ENCODE measurements at places on chromosomes 5 and 9.

- DNase-seq: no peak
These were observed 18.9 kb upstream of the NTNG2 start for GRCh38 chr9:132142924-132143323.

DNA sequence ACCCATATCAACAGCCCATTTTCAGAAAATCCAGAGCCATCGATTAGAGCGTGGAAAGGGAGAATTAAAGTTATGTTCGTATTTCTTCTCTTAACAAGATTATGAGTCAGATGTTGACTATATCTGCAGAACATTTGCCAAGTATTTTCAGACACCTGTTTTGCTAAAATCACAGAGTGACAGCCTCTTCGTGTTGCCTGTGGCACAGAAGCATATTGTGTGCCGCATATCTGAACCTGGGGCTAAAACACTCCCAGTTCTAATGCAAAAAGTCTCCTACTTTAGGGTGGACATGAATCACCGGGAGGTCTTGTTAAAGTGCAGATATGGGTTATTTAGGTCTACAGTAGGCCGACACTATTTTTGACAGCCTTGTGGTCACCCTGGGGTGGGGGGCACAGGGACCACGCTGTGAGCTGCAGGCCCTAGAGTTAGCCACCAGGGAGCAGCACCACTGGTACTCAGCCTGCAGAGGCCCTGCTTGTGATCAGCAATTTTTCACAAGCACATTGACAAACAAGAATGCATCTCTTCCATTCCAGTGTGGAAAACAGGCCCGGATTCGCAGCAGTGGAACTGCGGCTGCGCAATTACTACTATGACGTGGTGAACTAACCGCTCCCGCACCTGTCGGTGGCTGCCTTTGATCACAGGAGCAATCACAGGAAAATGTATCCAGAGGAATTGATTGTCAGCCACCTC is 93.5 kb downstream of the SYK start:
- peak; percentile 72 for DNase-seq

DNA sequence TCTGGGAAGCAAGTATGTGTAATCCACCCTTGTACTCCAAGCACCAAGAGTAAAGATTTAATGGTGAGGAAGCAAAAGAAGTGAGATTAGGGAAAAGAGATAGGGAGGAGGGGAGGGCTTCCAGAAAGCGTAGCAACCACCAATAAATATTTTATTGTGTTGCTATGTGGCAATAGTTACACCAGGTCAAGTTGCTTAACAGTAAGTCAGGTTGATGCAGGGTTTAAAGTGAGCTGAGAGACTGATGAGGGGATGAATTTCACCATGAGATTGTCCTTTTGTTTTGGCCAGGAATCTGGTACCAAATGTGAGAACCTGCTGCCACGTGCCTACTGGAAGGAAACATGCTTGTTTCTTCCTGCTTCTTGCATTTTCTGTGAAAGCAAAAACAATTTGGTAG is 62.7 kb downstream of the PCSK5 start:
- no peak for DNase-seq

DNA sequence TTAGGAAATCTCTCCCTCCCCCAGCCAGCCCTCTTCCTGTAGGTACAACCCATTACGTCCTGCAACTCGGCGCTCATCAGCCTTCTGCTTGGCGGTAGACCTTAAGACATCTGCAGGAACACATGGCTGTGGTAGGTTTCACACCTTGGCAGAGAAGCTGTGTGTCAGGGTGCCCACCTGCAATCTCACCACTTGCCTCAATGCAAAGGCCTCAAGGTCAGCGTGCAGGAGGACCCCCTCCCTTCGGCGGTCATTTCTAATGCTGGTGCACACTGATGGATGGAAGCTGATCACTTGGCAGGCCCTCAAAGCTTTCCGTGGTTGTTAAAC is 67.3 kb downstream of the CRB2 start:
- DNase-seq: no peak

GRCh38 chr9:126504977-126505455 is 108.7 kb upstream of the LMX1B start:
- DNase-seq: no peak

DNA sequence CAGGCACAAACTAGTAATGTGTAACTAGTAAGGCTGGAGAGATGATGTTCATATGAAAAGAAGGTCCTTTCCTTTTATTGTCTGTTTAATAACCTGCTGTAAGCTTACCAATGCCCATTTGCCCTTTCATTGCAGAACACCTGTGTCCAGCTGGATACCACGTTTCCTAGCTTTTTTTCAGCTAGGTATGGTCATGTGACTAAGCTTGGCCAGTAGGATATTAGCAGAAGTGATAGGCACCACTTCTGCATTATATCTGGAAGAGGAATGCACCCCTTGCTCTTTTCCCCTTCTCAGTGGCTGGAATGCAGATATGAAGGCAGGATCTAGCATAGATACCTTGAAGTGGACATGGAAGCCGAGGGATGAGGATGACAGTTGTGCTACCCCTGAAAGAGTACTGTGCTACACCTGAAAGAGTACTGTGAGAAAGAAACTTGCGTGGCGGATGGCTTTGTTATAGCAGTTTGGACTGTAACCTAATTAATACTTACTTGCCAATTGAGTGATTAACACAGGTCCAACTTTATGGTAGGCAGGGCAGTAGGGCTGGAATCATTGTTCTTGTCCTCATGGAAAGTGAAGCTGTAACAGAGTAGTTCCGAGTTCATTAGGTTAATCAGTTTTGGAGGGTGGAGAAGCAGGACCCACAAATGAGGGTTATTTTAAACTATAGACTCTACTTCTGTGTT is 6.8 kb downstream of the SMIM32 start:
- DNase-seq: no peak

DNA sequence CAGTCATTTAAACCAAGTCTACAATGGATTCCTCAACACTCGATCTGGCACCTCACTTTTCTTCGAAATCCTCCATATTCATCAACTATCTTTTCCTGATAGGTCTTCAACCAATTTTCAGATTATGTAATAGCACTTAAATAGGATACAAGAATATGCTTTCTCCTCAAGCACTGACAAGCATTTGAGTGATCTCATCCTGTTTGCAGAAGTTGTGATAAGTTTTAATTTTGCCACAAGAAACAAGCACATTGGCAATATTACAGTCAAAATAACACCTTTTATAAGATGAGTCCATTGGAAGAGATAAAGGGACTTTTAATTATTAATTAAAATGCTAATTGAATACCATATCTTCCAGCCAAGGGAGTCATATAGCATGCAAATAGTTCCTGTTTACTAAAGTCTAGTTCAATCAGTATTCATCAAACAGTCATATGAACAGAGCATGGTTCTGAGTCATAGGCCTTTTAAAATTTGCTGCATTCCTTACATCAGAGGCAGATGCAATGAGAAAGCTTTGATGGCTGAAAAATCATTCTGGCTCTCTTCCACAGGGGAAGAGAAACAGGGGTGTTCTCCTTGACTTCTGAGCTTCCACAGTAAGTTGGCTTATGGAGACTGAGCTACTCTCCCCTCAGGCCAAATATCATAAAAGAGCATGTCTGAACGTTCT is 32.7 kb upstream of the ZCCHC9 start:
- DNase-seq: no peak

GRCh38 chr5:154860765-154861164 is 2.3 kb downstream of the CNOT8 start:
- DNase-seq: no peak

DNA sequence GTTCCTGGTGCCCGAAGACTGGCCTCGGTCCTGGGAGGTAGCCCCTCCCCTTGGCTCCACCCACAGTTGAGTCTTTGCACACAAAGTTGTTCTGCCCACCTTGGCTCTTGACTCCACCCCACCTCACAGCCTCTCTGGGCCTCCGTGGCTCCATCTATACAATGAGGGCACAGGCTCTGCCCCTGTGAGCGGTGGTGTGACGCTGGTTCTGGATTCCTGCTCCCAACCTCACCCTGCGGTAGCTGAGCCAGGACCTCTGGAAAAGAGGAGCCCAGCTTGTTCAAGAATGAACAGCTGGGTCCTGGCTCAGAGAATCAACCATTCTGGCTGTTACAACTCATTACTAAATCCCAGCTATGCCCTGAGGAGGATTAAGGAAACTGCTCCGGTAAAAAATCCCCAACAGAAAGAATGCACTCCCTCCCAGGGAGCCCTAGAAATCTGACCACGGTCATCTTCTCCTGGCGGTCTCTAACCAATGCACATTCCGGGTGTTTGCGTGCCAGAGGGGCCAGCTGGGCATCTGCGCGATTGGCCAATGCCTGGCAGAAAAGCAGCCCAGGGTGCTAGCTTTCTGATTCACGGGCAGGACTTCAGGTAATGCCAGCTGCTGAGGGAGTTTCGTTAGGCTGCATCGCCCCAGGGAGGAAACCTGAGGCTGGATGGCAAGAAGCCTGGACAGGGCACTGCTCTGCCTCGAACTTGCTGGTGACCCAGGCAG is 9.9 kb upstream of the GRHPR start:
- peak; percentile 69 for DNase-seq

DNA sequence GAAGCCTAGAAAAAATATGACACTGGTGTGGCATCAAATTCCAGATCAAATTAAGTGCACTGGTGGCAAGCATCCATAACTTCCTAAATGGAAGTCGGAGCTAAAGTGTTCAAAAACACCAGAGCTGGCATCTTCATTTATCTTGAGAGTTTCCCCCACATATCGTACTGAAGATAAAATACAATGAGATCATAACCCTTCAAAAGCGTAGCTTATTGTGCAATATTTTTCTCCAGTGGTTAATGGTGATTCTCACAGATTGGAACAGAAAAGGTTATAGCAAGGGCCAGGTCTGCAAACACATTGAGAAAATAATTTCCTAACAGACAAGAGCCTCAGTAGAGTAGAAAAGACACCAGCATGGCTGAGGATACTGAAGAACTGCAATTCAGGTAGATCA is 147.6 kb downstream of the SEMA5A start:
- no peak for DNase-seq

GRCh38 chr5:143350751-143351602 is 52.5 kb downstream of the NR3C1 start:
- no peak for DNase-seq

DNA sequence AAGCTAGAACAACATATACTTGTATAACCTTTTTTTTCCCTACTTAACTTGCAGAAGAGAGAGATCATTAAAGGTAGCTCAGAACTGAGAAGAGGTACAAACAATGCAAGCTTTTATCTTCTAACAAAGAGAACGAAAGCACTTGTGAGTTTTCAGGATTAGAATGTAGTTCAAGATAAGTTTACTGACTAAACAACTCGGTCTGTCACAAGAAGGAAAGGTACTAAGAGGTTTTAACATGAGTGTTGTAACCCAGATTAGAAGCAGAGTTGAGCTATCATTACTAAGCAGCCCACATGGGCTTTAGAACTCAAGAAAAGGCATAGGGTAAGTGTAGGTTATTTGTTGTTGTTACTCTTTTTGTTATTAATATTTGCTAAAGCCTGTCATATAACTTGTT is 25.2 kb downstream of the GIN1 start:
- no peak for DNase-seq

DNA sequence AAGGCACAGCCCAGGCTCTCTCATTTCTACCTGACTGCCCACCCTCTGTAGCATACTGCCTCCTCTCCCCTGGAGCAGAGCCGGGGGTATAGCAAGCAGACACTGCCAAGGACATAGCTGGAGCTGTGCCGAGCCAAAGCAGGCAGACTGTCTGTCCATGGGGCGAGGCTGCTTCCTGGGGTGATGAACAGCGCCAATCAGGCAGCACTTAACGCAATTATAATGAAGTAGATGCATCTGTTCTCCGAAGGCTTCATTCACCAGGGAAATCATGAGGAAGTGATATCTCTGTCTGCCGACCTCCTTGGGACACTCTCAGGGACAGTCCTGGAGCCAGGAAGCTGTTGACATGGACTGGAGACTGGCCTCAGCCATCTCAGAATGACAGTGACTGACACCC is 230.7 kb downstream of the ASTN2 start:
- no peak for DNase-seq

- DNase-seq: no peak
These were observed 399.3 kb upstream of the CDH9 start for GRCh38 chr5:27437594-27438200.

- DNase-seq: no peak
These were observed 84.7 kb upstream of the RIOK2 start for GRCh38 chr5:97267767-97268166.

DNA sequence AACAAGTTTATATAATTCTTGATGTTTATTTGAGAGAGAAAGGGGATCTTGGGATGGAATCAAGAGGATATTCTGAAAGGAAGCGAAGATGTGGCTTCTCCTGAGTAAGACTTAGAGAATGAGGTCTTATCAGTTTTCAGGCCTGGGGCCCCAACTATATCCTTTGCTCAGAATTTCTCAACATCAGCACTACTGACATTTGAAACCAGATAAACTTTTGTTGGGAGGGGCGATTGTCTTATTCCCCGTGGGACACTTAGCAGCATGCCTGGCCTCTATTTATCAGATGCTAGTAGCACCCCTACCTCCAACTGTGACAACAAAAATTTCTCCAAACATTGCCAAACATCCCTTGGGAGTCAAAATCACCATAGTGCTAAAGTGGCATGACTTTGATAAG is 567.7 kb downstream of the MAT2B start:
- DNase-seq: no peak

DNA sequence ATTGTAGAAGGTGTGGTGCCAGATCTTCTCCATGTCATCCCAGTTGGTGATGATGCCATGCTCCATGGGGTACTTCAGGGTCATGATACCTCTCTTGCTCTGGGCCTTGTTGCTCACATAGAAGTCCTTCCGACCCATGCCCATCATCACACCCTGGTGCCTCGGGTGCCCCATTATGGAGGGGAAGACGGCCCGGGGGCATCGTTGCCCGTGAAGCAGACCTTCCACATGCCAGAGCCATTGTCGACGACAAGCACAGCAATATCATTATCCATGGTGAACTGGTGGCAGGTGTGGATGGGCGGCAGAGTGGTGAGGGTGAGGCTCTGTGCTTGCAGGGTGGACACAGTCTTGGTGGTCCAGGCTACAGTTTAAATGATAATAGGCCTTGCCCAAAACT is 24.8 kb upstream of the RAPGEF6 start:
- DNase-seq: no peak

DNA sequence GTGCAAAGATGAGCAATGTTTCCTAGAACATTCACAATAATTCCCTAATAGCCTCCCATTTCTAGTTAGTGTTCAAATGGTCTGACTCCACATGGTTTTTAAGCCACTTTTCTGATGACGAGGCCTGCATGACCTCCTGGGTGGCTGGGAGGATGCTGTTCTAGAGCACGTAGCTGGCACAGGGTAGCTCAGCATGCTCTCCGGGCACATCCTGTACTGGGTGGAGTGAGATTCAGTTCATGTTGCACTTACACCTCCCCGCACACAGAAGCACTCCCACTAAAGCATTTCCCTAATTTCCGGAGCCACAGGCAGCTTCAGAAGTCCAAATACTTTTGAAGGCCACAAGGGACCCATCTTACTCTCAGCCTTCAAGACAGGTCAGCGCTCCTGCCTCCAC is 159.8 kb upstream of the LHFPL2 start:
- DNase-seq: no peak
